ENCODE measurements at places on chromosomes 7 and 10. TPM values are rescaled to one million over a fixed set of nuclear protein-coding genes. Genes with fewer than 3 reads are reported as not detected.

Gene BTBD16
- 0.29 TPM for total RNA-seq

Gene SDK1
- 17.8 TPM for total RNA-seq

Gene VSTM4
- total RNA-seq, result 2.6 TPM

Gene ADCY1
- total RNA-seq, result 19.0 TPM

Gene INA
- 9.4 TPM for total RNA-seq

Gene SORCS1
- 5.4 TPM for total RNA-seq

Gene IL6
- total RNA-seq, result not detected

Gene PRSS2
- total RNA-seq, result 20.4 TPM

DNA sequence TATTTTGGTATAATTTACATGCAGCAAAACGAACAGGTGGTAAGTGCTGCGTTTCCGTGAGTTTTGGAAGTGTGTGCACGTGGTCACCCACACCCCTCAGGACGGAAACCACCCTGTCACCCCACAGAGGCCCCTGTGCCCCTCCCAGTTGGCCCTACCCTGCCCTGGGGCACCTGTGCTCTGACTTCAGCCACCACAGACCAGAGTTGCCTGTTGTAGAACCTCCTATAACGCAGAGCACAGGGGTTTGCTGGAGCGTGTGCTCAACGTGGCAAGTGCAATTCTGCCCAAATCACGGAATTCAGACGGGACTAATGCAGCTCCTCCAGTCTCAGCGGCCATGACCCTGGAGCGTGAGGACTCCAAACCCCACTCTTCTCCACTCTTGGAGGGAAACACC is 9.6 kb upstream of the CFAP46 start:
- H3K27ac ChIP-seq, result no peak overlapping the region
- H3K4me1 ChIP-seq, result no peaks in the 10 kb centered on the region
- no peak for DNase-seq
- H3K27me3 ChIP-seq, result peaks cover 45% of the 10 kb centered on the region
- H3K36me3 ChIP-seq, result no peaks in the 10 kb centered on the region

- H3K27ac ChIP-seq, result no peak overlapping the region
- no peak for DNase-seq
- no peaks in the 10 kb centered on the region for H3K27me3 ChIP-seq
Observed at GRCh38 chr10:88553116-88553752, 29.9 kb downstream of the RNLS start.

GRCh38 chr7:26365077-26365900 is 73.6 kb downstream of the SNX10 start:
- DNase-seq, result no peak
- peak overlapping the region; percentile 35 for H3K27ac ChIP-seq
- no peak overlapping the region for H3K4me3 ChIP-seq
- H3K4me1 ChIP-seq, result peaks cover 16% of the 10 kb centered on the region
- no peaks in the 10 kb centered on the region for H3K36me3 ChIP-seq
- no peaks in the 10 kb centered on the region for H3K27me3 ChIP-seq

GRCh38 chr10:73827346-73828089 is 16.1 kb upstream of the NDST2 start:
- H3K36me3 ChIP-seq, result peaks cover 2% of the 10 kb centered on the region
- DNase-seq, result no peak
- H3K4me1 ChIP-seq, result no peaks in the 10 kb centered on the region
- H3K4me3 ChIP-seq, result no peak overlapping the region
- H3K27ac ChIP-seq, result no peak overlapping the region

- H3K27me3 ChIP-seq, result peaks cover 18% of the 10 kb centered on the region
- H3K36me3 ChIP-seq, result no peaks in the 10 kb centered on the region
- no peak overlapping the region for H3K4me3 ChIP-seq
- no peaks in the 10 kb centered on the region for H3K4me1 ChIP-seq
- no peak for DNase-seq
- no peak overlapping the region for H3K27ac ChIP-seq
Observed at GRCh38 chr10:127797339-127797738, 60.4 kb downstream of the FOXI2 start.

- H3K27me3 ChIP-seq, result no peaks in the 10 kb centered on the region
- H3K36me3 ChIP-seq, result no peaks in the 10 kb centered on the region
- no peak for DNase-seq
- H3K4me1 ChIP-seq, result no peaks in the 10 kb centered on the region
Observed at GRCh38 chr7:108660465-108660864, 90.8 kb downstream of the DNAJB9 start.

DNA sequence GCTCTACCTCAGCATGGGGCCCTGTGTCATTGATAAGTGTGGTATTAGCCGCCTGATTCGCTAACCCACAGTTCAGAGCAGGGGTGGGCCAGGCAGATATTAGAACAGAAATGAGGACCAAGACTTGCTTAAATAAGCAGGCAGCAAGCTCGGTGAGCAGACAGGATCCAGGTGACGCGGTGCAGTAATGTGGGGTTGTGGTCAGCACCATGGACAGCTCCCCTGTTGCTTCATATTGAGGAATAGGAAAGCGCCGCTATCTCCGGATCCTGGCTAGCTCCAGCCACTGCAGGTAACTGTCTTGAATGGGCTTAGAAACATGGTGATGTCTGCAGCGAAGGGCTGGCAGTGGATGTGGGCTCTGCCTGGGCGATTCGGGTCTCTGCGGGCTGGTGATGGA is 51.3 kb upstream of the GPR26 start:
- H3K4me1 ChIP-seq, result no peaks in the 10 kb centered on the region
- peaks cover 48% of the 10 kb centered on the region for H3K27me3 ChIP-seq
- H3K27ac ChIP-seq, result no peak overlapping the region
- no peak overlapping the region for H3K4me3 ChIP-seq
- no peaks in the 10 kb centered on the region for H3K36me3 ChIP-seq

DNA sequence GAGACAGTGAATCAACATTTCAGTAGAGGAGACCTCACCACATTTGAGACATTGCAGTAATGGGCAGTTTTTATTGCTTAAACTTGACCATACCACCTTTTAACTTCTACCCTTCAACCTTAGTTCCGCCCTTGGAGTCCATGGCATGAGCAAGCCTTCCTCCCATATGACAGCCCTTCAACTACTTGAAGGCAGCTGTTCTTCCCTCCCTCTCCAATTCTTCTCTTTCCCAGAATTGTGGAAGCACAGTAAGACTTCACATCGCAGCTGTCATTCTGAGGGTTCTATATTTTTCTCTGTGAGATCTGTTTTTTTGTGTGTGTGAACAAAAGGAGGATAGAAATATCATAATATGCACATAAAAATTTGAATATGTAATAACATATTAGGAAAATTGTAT is 2.2 kb upstream of the TSPAN12 start:
- no peaks in the 10 kb centered on the region for H3K36me3 ChIP-seq
- no peak for DNase-seq
- H3K4me3 ChIP-seq, result no peak overlapping the region
- peaks cover 20% of the 10 kb centered on the region for H3K4me1 ChIP-seq
- no peak overlapping the region for H3K27ac ChIP-seq

DNA sequence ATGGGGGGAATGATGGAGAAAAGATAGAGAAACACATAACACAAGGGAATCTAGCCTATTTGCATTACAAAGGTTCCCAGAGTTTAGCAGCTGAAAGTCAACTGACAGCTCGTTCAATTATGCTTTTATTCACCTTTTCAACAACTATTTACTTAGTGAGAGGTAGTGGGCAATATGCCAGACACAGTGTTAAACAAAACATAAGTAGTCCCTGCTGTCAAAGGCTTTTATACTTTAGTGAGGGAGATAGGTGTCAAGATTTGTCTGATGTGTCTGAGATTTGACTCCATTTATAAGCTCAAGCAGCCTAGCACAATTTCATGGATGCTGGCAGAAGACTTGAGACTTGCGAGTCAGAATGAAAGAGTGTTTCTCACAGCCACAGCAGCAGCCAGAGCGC is 549.0 kb upstream of the VSTM2A start:
- H3K36me3 ChIP-seq, result no peaks in the 10 kb centered on the region
- no peak for DNase-seq
- H3K27me3 ChIP-seq, result no peaks in the 10 kb centered on the region
- H3K27ac ChIP-seq, result no peak overlapping the region
- H3K4me1 ChIP-seq, result no peaks in the 10 kb centered on the region

DNA sequence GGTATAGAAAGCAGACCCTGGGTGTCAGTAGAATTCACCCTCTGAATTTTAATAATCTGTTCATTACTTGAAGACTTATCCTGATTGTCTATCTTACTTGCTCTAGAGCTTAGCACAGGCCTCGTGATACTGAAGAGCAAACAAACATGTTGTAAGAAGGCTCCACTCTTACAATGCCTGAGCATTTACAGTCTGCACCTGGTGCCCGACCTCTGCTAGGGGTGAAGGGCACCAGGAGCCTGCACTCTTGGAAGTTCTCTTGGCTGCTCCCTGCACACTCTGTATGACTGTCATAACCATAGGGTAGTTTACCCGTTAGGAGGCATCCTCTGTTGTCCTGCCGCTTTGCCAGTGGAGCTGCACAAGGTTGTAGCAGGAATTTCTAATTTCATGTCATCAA is 91.3 kb upstream of the NPY start:
- H3K27me3 ChIP-seq, result peaks cover 11% of the 10 kb centered on the region
- no peak overlapping the region for H3K4me3 ChIP-seq
- no peak for DNase-seq

GRCh38 chr7:80922253-80923049 is 3.6 kb upstream of the SEMA3C start:
- H3K4me3 ChIP-seq, result peak overlapping the region; percentile 44
- H3K36me3 ChIP-seq, result no peaks in the 10 kb centered on the region
- H3K4me1 ChIP-seq, result peaks cover 34% of the 10 kb centered on the region
- DNase-seq, result no peak
- no peaks in the 10 kb centered on the region for H3K27me3 ChIP-seq

- DNase-seq, result no peak
- no peaks in the 10 kb centered on the region for H3K36me3 ChIP-seq
- no peaks in the 10 kb centered on the region for H3K4me1 ChIP-seq
- H3K27me3 ChIP-seq, result no peaks in the 10 kb centered on the region
Observed at GRCh38 chr7:131530137-131530536, 26.3 kb downstream of the PODXL start.

DNA sequence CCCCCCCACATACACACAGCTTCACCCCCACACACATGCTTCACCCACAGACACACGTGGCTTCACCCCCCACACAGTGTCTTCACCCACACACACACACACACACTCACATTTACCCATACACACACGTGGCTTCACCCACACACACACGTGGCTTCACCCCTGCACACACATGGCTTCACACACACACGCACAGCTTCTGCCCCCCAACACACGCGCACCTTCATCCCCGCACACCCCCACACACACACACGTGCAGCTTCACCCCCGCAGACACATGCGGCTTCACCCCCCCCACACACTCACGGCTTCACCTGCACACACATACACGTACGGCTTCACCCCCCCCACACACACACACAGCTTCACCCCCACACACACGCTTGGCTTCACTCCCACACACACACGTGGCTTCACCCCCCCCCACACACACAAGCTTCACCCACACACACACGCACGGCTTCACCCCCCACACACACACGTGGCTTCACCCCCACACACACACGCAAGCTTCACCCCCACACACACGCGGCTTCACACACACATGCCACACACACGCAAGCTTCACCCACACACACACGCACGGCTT is 82.4 kb downstream of the NKX6-2 start:
- no peak overlapping the region for H3K27ac ChIP-seq
- peak; percentile 50 for DNase-seq
- H3K27me3 ChIP-seq, result peaks cover 1% of the 10 kb centered on the region
- peaks cover 21% of the 10 kb centered on the region for H3K36me3 ChIP-seq
- no peak overlapping the region for H3K4me3 ChIP-seq

- no peak overlapping the region for H3K27ac ChIP-seq
- no peaks in the 10 kb centered on the region for H3K4me1 ChIP-seq
- no peaks in the 10 kb centered on the region for H3K27me3 ChIP-seq
- H3K36me3 ChIP-seq, result peaks cover 12% of the 10 kb centered on the region
Observed at GRCh38 chr10:125840955-125841354, 17.6 kb downstream of the BCCIP start.

DNA sequence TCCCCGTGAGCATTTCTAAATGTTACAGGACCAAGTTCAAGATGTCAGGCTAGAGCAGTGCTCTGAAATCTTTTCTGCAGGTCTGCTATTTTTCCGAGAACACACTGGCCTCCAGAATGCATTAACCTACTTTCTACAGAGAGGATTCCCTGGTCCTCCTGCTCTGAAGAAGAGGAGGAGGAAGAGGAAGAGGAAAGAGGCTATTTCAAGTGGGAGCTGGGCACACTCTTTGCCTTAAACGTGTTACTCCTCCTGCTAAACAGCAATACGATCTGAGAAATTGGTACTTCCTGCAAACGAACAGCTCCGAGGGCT is 157.4 kb downstream of the FRMD4A start:
- H3K36me3 ChIP-seq, result no peaks in the 10 kb centered on the region
- peak overlapping the region; percentile 82 for H3K27ac ChIP-seq
- H3K4me3 ChIP-seq, result peak overlapping the region; percentile 96
- peaks cover 41% of the 10 kb centered on the region for H3K4me1 ChIP-seq
- DNase-seq, result no peak

DNA sequence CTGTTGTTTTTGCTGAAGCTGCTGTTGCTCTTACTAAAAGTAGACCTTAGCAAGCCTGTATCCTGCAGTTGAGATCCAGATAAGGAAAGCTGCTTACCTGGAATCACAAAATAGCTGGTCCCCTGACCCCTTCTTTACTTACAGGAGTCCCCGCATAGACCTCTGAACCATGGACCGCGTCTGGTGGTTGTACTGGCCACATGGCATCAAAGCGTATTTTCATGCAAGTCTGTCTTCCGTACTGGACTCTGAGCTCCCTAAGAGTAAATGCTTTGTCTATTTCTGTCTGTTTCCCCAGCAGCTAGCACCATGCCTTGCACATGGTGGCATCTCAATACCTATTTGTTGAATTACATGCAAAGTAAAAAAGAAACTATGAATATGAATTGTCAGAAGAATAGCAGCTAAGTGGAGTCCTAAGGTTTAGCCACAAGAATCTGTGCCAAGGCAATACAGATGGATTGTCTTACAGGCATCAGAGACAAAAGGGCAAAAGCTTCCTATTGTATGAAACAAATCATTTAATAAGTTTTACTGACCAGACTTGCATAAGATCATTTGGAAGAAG is 159.2 kb downstream of the PAXIP1 start:
- H3K4me1 ChIP-seq, result peaks cover 3% of the 10 kb centered on the region
- DNase-seq, result no peak
- no peak overlapping the region for H3K4me3 ChIP-seq
- no peak overlapping the region for H3K27ac ChIP-seq
- H3K36me3 ChIP-seq, result no peaks in the 10 kb centered on the region

GRCh38 chr7:128703609-128704241 is 31.6 kb downstream of the GARIN1A start:
- H3K4me3 ChIP-seq, result no peak overlapping the region
- H3K27me3 ChIP-seq, result peaks cover 48% of the 10 kb centered on the region
- no peaks in the 10 kb centered on the region for H3K4me1 ChIP-seq

- H3K27ac ChIP-seq, result no peak overlapping the region
- DNase-seq, result no peak
- no peaks in the 10 kb centered on the region for H3K36me3 ChIP-seq
- peaks cover 6% of the 10 kb centered on the region for H3K4me1 ChIP-seq
Observed at GRCh38 chr10:132986076-132986475, 43.7 kb upstream of the CFAP46 start.

GRCh38 chr7:69782917-69783684 is 184.8 kb downstream of the AUTS2 start:
- H3K27ac ChIP-seq, result no peak overlapping the region
- peaks cover 42% of the 10 kb centered on the region for H3K4me1 ChIP-seq
- no peak overlapping the region for H3K4me3 ChIP-seq
- H3K36me3 ChIP-seq, result peaks cover 3% of the 10 kb centered on the region

GRCh38 chr10:4371691-4372295 is 454.2 kb upstream of the AKR1E2 start:
- H3K27ac ChIP-seq, result no peak overlapping the region
- no peaks in the 10 kb centered on the region for H3K27me3 ChIP-seq
- H3K4me3 ChIP-seq, result no peak overlapping the region

GRCh38 chr10:6716516-6716915 is 136.4 kb upstream of the PRKCQ start:
- DNase-seq, result no peak
- peaks cover 31% of the 10 kb centered on the region for H3K27me3 ChIP-seq
- H3K4me1 ChIP-seq, result peaks cover 4% of the 10 kb centered on the region
- no peaks in the 10 kb centered on the region for H3K36me3 ChIP-seq
